ENCODE measurements at places on chromosomes 3 and 15.

DNA sequence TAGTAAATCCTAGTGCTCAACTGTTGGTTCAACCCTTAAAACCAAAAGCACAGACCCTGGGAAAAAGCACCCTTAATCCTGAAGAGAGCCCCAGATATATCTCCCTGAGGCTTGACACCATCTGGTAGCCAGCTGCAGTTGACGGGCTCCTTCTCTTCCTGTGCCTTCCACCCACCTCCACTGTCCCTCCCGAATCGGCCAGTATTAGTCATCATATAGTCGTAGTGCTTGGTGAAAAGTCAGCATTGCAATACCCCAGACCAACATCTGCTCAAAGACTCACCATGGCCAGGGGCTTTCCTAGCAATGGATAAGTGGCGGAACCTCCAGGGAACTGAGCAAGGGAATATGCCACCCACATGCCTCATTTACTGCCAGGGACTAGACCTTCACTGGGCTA lies 125.6 kb upstream of the CRBN start:
- no peak for DNase-seq

GRCh38 chr3:113948015-113948917 lies 453 bp downstream of the ZDHHC23 start:
- peak; percentile 30 for DNase-seq

- no peak for DNase-seq
These were observed 34.6 kb downstream of the PXYLP1 start for GRCh38 chr3:141266186-141266585.

GRCh38 chr3:46335541-46335940 lies 18.4 kb upstream of the CCR2 start:
- no peak for DNase-seq

GRCh38 chr3:64184621-64185020 lies 40.6 kb downstream of the PRICKLE2 start:
- DNase-seq, result no peak

GRCh38 chr15:93271871-93272270 lies 182.9 kb upstream of the RGMA start:
- no peak for DNase-seq

DNA sequence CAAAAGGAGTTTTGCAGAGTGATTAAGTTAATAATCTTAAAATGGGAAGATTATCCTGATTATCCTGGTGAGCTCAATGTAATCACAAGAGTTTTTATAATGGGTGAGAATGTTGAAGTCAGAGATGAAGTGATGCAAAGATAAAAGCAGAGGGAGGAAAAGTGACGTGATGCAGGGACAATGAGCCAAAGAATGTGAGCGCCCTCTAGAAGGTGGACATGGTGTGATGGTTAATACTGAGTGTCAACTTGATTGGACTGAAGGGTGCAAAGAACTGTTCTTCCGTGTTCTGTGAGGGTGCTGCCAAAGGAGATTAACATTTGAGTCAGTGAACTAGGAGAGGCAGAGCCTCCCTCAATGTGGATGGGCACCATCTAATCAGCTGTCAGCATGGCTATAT lies 569.6 kb upstream of the AGTR1 start:
- no peak for DNase-seq

Data from NCI-H748 treated with DMSO at 0.1 percent for 48 hours (cell line).